Transverse colon (tissue), 4 donors: ENCODE measurements at places on chromosomes 5 and 9. TPM values are rescaled to one million over a fixed set of nuclear protein-coding genes. Genes with fewer than 3 reads are reported as not detected.

- no peaks in the 10 kb centered on the region for H3K4me1 ChIP-seq
- DNase-seq: no peak
- H3K27ac ChIP-seq: no peak overlapping the region
- H3K4me3 ChIP-seq: no peak overlapping the region
- H3K27me3 ChIP-seq: no peaks in the 10 kb centered on the region
Observed at GRCh38 chr9:102867488-102867887, 127.6 kb upstream of the CYLC2 start.

The DAB2IP gene
- 95.7 TPM for total RNA-seq

GRCh38 chr5:83025690-83026478 is 51.3 kb downstream of the TMEM167A start:
- H3K4me3 ChIP-seq: no peak overlapping the region
- no peaks in the 10 kb centered on the region for H3K36me3 ChIP-seq
- DNase-seq: no peak
- no peaks in the 10 kb centered on the region for H3K4me1 ChIP-seq
- no peak overlapping the region for H3K27ac ChIP-seq
- no peaks in the 10 kb centered on the region for H3K27me3 ChIP-seq

The INSL6 gene
- not detected for total RNA-seq

- no peak overlapping the region for H3K27ac ChIP-seq
- no peaks in the 10 kb centered on the region for H3K27me3 ChIP-seq
- no peaks in the 10 kb centered on the region for H3K36me3 ChIP-seq
- H3K4me1 ChIP-seq: peaks cover 6% of the 10 kb centered on the region
- peak; percentile 36 for DNase-seq
Observed at GRCh38 chr5:75034137-75034739, 18.1 kb downstream of the GCNT4 start.

DNA sequence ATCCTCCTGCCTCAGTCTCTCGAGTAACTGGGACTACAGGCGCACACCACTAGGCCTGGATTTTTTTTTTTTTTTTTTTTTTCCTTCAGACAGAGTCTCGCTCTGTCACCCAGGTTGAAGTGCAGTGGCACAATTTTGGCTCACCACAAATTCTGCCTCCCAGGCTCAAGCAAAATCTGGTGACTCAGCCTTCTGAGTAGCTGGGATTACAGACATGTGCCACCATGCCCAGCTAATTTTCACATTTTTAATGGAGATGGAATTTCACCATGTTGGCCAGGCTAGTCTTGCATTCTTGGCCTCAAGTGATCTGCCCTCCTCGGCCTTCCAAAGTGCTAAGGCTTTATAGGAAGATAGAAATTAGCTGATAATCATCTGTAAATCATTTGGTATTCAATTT is 43.9 kb downstream of the NSA2 start:
- no peak overlapping the region for H3K4me3 ChIP-seq
- H3K27me3 ChIP-seq: no peaks in the 10 kb centered on the region
- H3K36me3 ChIP-seq: no peaks in the 10 kb centered on the region
- no peak for DNase-seq

DNA sequence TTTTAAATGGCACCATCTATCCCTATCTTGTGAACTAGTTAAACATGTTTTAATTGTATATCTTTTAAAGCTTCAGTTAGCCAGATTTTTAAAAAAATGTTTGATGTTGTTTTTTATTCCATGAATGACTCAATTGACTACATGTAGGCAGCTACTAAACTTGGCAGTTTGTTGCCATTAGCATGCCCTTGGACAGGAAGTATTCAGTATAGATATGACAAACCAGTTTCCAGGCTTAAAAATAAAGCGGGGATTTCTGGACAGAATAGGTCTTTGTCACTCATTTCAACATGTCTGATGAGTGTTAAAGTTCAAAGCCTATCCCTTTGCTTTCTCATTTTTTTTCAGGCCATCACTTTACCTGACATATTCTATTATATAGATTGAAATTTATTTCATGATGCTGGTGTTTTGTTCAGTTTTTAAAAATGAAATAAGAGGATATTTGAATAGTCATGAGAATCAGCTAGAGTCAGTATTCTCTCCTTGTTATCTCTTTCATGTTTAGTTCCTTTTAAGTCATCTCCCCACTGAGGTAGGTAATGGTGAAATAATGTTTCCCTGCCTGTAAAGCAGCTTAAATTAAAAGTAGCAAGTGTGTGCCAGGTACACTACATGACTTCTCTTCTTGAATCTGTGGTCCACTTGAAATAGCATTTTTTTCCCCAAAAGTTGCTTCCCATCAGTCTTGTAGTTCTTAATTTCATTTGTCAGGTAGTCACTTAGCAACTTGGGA is 11.9 kb downstream of the TNFAIP8 start:
- peaks cover 33% of the 10 kb centered on the region for H3K4me1 ChIP-seq
- H3K4me3 ChIP-seq: no peak overlapping the region
- no peak overlapping the region for H3K27ac ChIP-seq
- no peaks in the 10 kb centered on the region for H3K36me3 ChIP-seq
- DNase-seq: no peak

DNA sequence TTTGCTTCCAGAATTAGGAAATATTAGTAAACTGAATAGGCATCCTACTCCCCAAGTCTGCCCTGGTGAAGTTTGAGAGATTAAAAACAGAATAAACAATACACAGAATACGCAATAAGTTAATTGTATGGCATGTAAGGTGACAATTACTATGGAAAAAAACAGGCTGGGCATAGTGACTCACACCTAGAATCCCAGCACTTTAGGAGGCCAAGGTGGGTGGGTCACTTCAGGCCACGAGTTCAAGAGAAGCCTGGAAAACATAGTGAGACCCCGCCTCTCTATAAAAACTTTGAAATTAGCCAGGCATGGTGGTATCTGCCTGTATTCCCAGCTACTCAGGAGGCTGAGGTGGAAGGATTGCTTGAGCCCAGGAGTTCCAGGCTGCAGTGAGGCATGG is 64.2 kb upstream of the SUSD1 start:
- no peaks in the 10 kb centered on the region for H3K27me3 ChIP-seq
- H3K36me3 ChIP-seq: no peaks in the 10 kb centered on the region
- no peak overlapping the region for H3K4me3 ChIP-seq
- DNase-seq: peak; percentile 18
- H3K4me1 ChIP-seq: peaks cover 32% of the 10 kb centered on the region
- H3K27ac ChIP-seq: no peak overlapping the region

- no peak for DNase-seq
- H3K36me3 ChIP-seq: no peaks in the 10 kb centered on the region
- H3K4me3 ChIP-seq: no peak overlapping the region
- H3K4me1 ChIP-seq: peaks cover 4% of the 10 kb centered on the region
- H3K27me3 ChIP-seq: no peaks in the 10 kb centered on the region
Observed at GRCh38 chr9:92608909-92609445, 61.0 kb downstream of the IPPK start.

DNA sequence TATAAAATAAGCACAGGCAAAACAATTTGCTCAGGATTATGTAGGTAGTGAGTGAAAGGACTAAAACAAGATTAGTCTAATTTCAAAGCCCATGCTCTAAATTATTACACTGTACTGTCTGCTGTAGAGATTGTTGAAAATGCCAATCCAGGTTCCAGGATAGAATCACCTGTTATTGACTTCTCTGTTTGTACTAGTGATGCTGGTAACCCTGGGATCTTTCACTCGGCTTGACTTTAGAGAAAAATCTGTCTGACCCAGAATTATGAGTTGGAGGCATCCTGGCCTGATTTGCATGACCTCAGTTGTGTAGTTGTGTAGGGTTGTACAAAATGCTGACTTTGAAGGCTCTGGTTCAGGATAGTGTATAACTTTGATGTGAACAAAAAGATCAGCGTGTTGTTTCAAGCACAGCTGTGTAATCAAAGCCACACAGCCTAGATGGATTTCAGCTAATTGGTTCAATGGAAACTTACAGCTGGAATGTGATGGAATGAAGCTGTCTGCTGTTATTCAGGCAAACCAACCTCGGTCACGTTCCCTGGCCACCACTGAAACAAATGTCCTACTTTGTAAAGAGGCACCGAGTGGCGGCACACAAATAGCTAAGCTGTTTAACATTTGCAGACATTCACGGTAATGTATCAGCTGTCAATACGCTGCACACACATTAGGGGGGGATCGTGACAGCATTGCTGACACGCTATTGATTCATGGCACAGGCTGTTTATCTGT is 340.3 kb downstream of the KCTD16 start:
- H3K36me3 ChIP-seq: no peaks in the 10 kb centered on the region
- no peak overlapping the region for H3K27ac ChIP-seq
- DNase-seq: no peak
- no peaks in the 10 kb centered on the region for H3K4me1 ChIP-seq

DNA sequence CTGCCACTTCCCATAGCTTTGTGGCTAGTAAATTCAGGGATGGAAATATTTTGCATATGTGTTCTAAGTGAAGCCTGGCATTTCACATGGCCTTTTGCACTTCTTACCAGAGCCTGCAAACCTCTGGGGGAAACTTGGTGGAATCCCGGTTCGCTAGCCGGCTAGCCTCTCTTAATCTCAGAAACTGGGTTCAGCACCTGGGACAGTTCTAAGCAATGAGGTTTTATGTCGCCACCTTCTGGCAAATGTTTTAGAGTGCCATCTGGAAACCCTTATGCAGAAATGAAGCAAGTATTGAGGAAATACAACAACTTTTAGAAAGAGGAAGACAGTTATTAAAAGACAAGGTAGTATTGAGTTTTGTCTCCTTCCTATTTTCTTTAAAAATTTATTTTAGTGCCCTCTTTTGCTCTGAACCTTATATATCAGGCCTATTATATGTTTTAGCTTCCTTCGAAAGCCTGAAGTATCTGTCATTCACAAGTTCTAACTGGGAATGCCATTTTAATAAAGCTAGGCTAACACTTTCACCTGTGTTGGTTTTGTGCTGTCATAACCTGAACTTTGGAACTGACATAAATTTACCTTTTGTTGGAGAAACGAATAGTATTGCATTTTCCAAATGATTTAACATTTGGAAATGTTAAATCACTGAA is 963 bp upstream of the HTR1A start:
- H3K27me3 ChIP-seq: peaks cover 42% of the 10 kb centered on the region
- DNase-seq: peak; percentile 23
- no peaks in the 10 kb centered on the region for H3K36me3 ChIP-seq
- H3K4me1 ChIP-seq: no peaks in the 10 kb centered on the region

The ITK gene
- total RNA-seq: 0.40 TPM

The ZDHHC11B gene
- 18.9 TPM for total RNA-seq

DNA sequence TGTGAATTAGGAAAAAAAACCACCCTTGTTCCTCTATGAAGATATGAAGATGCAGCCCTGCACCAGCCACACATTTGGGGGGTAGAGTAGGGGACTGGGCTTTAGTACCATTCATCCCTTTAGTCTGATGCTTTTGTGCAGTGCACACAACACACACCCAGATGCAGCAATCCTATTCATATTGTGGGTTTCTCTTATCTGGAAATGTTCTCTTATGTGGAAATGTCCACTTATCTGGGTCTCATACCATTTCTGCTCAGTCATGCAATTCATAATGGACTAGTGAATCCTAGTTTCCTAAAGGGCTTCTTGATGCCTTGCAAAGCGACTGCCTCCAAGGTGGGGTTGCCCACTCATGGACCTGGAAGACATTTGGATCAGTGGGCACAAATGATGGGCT is 47.8 kb downstream of the C9orf152 start:
- peaks cover 26% of the 10 kb centered on the region for H3K4me1 ChIP-seq
- H3K27ac ChIP-seq: no peak overlapping the region
- no peaks in the 10 kb centered on the region for H3K36me3 ChIP-seq
- no peaks in the 10 kb centered on the region for H3K27me3 ChIP-seq

DNA sequence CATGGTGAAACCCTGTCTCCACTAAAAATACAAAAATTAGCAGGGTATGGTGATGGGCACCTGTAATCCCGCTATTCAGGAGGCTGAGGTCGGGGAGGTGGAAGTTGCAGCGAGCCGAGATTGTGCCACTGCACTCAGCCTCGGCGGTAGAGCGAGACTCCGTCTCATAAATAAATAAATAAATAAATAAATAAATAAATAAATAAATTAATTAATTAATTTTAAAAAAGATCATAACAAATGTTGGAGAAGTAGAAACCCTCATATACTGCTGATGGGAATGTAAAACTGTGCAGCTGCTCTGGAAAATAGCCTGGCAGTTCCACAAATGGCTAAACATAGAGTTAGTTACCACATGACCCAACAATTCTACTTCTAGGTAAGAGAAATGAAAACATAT is 39.3 kb downstream of the EPB41L4B start:
- no peak overlapping the region for H3K27ac ChIP-seq
- no peaks in the 10 kb centered on the region for H3K27me3 ChIP-seq
- H3K4me1 ChIP-seq: no peaks in the 10 kb centered on the region
- DNase-seq: no peak

DNA sequence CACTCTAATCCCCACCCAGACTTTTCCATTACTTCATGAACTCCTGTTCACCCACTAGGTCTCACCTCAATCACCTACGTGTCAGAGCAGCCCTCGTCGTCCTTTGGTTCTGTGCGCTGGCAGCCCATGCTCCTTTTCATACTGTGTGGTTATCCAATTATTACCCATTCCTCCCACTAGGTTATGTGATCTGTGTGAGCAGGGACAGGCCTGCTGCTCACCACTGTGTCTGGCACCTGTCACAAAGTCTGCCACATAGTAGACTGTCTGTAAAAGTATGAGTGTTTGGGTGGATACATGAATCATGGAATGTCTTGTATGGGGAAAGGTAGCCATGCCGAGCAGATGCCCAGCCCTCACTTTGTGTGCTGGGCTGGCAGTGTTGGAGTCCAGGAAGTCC is 12.1 kb upstream of the SMAD5 start:
- DNase-seq: no peak
- no peak overlapping the region for H3K4me3 ChIP-seq
- no peak overlapping the region for H3K27ac ChIP-seq
- H3K36me3 ChIP-seq: no peaks in the 10 kb centered on the region
- H3K4me1 ChIP-seq: peaks cover 20% of the 10 kb centered on the region
- no peaks in the 10 kb centered on the region for H3K27me3 ChIP-seq

DNA sequence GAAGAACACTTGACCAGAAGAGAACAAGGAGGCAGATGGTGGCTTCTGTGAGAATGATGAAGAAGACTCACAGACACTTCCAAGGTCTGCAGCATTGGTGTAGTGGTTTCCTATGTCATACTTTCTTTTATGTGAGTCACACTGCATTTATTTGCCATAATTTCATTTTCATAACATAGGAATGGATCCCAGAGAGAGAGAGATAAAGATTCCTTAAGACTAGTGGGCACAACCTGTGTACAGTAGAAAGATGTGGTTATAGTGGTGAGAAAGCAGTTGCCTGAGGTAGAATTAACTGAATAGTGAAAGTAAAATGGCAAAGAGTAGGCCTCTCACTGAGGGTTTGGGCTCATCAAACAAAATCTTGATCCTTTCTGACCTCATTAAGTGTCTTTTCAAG is 7.6 kb upstream of the CCDC152 start:
- no peaks in the 10 kb centered on the region for H3K4me1 ChIP-seq
- no peaks in the 10 kb centered on the region for H3K36me3 ChIP-seq
- no peaks in the 10 kb centered on the region for H3K27me3 ChIP-seq
- no peak overlapping the region for H3K4me3 ChIP-seq
- H3K27ac ChIP-seq: no peak overlapping the region

The TLX3 gene
- total RNA-seq: not detected

DNA sequence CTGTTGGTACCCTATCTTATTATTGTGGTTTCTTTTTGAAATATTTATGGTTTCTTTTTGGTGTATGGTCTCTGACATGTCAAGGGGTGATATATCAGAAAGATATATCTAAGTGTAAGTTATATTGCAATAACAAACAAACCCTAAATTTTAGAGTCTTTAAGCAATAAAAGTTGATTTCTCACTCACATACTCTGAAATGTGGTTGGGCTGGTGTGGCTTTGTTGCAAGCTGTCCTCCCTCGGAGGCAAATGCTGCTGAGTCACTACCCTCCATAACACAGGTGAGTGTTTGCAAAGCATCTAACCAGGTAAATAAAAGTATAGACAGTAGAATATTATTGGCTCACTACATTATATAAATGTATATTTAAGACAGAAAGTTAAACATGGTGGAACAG is 253.2 kb downstream of the CDH18 start:
- H3K27me3 ChIP-seq: no peaks in the 10 kb centered on the region
- H3K4me1 ChIP-seq: no peaks in the 10 kb centered on the region
- H3K36me3 ChIP-seq: no peaks in the 10 kb centered on the region
- no peak for DNase-seq
- H3K4me3 ChIP-seq: no peak overlapping the region
